Activated CD8-positive, alpha-beta memory T cell treated with anti-CD3 and anti-CD28 coated beads for 1 hour (primary cell): ENCODE measurements at places on chromosomes 6 and 20.

GRCh38 chr6:98581705-98582104 lies 252.7 kb upstream of the POU3F2 start:
- DNase-seq = no peak

DNA sequence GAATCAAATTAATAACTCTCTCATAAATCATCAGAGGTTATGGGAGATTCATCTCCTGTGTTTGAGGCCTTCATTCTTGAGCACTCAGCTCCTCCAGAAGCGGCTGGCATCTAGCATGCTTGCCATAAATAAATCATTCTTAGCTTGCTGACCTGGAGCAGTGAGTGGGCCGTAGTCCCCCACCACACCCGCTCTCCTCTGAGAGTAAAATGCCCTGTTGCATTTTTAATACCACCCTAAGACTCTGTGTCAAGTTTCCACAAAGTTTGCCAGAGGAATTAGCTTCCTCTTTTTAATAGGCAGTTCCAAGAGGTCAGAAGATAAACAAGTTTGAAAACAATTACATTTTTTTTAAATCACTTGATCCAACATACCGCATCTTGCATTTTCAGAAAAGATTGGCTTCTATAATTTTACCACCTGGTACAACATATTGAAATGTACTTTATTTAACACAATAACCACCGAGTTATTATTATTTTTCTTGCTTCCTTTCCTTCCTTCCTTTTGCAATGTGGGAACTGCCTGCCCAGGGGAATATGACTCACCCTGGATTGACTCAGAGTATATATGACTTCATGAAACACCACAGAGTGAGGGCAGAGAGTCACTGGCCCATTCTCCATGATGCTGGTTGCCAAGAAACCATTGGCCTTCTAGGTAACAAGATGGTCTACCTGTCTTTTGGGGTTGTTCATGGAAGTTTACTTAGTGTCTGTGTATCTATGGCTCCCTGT lies 29.4 kb upstream of the CLIC5 start:
- DNase-seq = no peak

GRCh38 chr6:112330071-112330878 lies 16.9 kb upstream of the RFPL4B start:
- no peak for DNase-seq

- no peak for DNase-seq
Measured at GRCh38 chr6:132063738-132064137, 112.6 kb upstream of the CCN2 start.

- DNase-seq = no peak
Measured at GRCh38 chr6:53741034-53741823, 53.6 kb upstream of the LRRC1 start.

GRCh38 chr20:36506253-36506652 lies 35.1 kb upstream of the MYL9 start:
- DNase-seq = no peak

DNA sequence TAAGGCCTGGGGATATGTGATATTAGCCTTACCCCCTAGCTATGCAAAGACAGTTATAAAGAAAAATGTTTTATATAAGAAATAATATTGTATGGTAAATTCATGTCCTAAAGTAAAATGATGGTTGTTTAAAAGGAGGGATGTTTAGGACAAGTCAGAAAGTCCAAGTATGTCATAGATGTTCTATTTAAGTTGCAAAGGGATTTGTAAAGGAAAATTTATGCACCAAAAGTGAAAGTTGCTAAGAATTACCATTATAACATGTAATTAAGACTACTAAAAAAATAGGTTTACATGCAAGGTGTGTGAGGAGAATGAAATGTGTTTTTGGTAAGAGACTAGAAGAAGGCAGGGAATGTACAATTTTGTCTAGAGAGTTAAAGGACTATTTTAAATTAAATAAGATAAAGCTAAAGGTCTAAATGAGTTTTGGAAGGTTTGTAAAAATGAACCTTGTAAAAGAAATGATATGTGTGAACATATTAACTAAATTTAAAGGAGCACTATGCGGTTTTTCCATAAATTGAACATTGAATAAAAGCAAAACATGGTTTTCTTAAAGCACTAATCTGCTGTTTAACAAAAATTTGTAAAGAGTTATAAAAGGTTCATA lies 22.7 kb upstream of the GOPC start:
- DNase-seq = no peak

DNA sequence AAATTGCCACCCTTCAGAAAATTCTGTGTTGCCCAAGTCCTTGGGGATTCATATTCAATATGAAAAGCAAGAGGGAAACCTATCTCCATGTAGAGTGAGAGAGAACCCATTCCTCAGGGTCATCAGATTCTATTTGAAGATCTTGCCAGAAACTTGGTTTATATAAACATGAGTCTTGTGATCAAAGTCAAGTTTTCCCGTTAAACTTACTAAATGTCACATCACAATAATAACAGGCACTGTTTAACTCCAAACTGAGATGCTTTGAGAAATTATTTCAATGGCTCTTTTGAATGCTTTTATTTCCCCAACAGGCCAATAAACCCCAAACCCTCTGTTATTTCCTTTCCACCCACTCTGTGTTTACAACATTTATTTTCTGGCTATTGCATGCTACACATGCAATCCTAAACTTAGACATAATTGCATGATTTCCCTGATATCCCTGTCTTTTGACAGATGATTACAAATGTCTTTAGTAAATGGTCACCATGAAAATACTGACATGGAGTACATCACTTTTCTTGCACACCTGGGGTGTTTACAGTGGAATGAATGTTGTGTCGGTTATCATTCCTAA lies 31.1 kb upstream of the SSTR4 start:
- DNase-seq = no peak

DNA sequence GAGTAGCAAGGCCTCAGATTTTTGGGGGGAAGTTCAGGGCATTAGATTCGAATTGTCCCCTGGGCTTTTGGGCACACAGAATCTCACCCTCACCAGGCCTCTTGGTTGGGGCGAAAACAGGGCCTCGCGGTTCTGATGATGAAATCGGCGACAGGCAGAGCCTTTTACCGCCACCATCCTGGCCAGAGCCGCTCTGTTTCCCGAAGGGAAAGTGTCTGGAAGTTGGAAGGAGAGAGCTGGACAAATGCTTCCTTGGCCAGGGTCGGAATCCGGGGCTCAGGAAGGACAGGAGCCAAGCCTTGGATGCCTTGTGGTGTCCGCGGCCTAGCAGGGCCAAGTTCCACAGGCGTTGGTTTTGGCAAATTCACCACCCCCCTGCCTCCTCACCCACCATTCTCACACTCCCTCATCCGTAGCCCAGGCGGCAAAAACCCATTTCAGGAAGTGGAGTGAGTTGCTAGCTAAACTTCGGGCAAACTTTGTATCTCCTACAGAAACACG lies 3.5 kb upstream of the TFAP2A start:
- DNase-seq = no peak

- DNase-seq = no peak
Measured at GRCh38 chr6:617456-618100, 39.3 kb downstream of the HUS1B start.

GRCh38 chr6:87357479-87358196 lies 13.0 kb downstream of the C6orf163 start:
- DNase-seq = no peak

- no peak for DNase-seq
Measured at GRCh38 chr6:56729719-56730118, 87.0 kb upstream of the DST start.

GRCh38 chr20:43196243-43196642 lies 6.5 kb upstream of the PTPRT start:
- no peak for DNase-seq

- DNase-seq = no peak
Measured at GRCh38 chr6:141705431-141705830, 427.3 kb upstream of the GJE1 start.

DNA sequence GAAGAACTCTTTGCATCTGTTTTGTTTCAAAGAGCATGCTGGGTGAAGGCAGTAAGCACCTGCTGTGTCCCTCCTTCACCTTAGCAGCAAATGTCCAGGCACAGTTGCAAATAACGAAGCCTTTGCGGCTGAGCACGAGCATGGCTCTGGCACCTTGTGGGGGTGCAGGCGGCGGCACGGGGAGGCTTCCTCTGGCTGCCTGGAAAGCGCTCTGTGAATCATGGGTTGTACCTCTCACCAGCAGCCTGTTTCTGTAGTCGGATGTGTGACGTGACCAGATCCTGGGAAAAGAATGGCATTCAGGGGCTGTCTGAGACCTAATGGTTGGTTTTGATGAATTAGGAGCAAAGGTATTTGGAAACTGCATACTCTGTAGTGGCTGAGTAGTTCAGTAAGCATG lies 144.8 kb downstream of the DTNBP1 start:
- DNase-seq = no peak

DNA sequence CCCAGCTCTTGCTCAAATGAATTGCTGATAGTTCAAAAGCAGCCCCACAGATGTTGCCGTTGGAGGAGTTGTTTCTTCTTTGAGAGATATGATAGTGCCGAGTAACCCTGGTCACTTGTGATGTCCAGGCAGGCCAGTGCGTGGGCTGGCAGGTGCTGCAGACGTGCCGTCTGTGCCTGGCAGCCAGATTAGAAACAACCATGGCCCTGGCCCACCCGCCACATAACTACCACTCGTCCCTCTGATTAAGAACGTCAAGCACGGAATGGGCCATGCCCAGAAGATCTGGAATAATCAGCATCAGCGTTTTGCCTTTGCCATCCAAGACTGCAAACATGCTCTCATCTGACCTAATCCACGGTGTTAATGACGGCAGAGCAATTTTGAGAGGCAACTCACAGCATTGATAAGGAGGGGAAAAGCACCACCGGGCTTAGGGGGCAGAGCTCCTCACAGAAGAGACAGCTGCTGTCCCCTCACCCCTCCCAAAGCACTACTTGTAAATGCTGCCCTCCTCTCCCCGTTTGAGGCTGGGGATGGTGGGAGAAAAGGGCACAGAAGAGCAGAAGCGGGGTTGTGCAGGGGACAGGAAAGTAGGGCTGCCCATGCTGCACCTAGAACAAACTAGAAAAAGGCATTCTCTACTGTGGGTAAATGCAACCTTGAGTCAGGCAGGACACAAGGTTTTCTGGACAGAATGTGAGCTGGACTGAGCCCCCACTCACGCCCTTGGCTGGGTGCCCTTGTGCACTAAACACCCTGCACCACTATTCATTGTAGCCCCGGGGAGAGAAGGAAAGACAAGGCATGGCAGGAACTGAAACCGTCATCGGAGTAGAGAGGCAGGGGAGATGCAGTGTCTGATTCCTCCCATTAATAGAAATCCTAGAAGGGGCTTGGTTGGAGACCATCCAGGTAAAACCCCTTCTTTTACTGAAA lies 5.3 kb upstream of the CPNE5 start:
- no peak for DNase-seq

DNA sequence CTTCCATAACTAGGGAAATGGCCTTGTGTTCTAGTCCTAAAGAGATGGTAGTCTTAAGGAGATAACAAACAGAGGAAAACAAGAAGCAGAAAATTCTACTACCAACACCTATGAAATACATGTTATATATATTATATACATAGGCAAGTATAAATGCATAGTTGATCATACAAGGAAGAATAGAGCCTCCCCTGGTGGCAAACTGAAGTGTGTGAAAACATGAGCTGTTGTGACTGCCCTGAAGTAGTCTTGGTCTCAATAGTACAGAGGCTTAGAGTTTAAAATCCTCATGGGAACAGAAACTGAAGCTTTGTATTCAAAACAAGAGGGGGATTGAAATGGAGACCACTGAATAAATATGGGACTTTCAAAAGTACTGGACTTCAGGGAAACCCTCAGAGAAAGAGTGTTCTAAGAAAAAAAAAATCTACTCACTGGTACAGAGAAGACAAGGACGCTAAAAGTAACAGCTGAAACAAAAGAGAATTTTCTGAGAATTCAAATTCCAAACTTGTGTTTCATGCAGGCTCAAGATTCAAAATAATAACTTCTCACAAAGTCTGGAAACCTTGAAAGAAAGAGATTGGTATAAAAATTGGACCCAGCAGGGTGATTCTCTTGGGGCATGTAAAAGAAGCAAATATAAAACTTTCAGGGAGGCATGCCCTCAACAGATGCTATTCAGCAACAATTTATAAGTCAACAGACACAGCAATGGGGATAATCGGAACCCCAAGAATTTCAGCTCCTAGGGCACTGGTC lies 59.7 kb upstream of the SAMD3 start:
- DNase-seq = no peak

- no peak for DNase-seq
Measured at GRCh38 chr20:884983-885952, 30.9 kb downstream of the ANGPT4 start.

- no peak for DNase-seq
Measured at GRCh38 chr20:32807706-32808105, 12.0 kb upstream of the MAPRE1 start.

DNA sequence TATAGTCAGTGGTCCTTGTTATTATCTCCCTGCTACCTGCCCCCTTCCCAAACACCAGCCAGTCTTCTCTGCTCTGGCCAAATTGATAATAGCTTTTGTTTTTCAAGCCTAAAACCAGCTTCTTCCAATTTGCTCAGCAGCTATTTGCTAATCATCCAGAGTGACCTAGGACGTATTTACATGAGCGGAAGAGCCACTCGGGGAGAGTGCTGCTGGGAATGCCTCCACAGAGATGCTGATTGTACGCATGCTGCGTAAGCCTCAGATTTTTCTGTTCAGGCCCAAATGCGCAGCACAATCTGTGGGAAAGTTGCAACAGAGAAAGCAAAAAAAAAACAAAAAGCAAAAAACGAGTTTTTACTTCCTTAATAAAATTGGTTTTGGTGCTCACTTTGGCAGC lies 24.4 kb upstream of the ID1 start:
- no peak for DNase-seq

DNA sequence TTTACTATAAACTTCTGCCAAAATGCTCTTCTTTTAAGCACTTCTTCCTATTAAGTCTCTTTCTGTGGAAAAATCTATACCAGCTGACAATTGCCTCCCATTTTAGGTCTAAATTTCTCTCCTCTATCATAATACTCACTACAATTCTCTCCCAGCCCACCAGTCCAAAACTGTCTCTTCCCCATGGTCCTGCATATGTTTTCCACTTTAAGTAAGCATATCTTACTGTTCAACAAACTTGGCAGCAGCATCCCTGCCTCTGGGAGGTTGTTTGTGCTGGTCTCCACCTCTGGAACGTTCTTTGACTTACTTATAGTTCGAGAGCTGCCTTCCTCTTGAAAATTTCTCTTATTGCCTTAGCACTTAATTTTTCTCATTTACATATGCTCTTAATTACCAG lies 180.5 kb downstream of the COL12A1 start:
- DNase-seq = no peak

DNA sequence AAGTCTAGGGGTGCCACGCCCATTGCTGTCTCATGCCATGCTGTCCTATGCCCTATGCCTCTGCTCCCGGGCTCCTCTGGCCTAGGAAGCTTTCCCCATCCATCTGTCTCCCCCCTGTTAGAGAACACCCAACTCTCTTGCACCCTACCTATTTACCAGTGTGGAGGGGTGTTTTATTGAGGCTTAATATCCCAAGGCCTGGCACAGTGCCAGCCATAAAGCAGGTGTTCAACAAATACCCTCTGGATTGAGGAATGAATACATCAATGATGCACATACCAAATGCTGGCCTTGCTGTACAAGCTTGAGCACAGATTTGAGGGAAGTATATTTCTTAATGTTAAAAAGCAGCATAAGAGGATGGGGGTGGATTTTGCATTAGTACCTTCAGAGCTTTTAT lies 38.3 kb downstream of the METTL24 start:
- DNase-seq = no peak
